Activated T-helper 2 cell treated with anti-CD3 and anti-CD28 coated beads, Interferon-gamma antibody, Interleukin-2, Interleukin-4, amounts not matched to agents 10 μg/mL and 5 μg/mL and 100 μg/mL, durations not matched to agents 14 hours and 24 hours and 36 hours (primary cell): ENCODE measurements at places on chromosomes 7 and 10. TPM values are rescaled to one million over a fixed set of nuclear protein-coding genes. Genes with fewer than 3 reads are reported as not detected.

DNA sequence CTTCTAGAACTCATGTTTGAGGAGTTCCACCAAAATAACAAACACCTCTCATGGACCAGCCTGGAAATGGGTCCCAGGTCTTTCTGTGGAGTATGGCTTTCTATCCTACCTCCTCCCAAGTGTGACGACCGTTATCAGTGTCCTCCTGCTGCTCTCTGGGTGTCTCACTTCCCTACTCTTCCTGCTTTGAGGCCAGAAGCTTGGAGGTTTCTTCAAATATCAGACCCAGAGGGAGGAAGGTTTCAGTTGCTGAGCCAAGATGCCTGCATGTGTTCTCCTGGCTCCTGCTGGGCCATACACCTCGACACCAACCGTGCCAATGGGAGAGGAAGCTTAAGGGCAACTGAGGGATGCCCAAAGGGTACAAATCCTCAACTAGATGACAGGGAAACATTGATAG is 114.6 kb downstream of the WNT2 start:
- DNase-seq: no peak

DNA sequence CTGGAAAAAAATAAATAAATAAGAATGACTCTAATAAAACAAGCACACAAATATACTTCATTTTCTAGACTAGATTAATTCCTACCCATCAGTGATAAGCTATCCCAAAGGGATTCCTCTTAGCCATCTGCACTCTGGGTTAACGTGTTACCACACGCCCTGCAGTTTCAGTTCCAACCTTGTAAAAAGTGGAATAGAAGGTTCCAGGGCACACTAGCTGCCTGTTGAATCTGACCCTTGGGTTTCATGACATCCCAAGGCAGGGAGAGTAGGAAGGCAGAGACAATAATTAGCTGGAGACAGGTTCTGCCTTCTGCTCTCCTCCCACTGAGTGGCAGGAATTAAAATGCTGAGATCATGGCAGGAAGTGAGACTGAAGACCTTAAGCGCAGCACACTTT is 33.5 kb downstream of the SLC37A3 start:
- DNase-seq: no peak

Gene LRRC4
- 0.16 TPM in 1 of 2 replicates, not detected in the other for total RNA-seq

Gene UCMA
- not detected in 2 replicates for total RNA-seq

Gene GJD4
- not detected in 2 replicates for total RNA-seq

GRCh38 chr10:125868372-125868975 is 12.6 kb downstream of the DHX32 start:
- DNase-seq: no peak

Gene CDNF
- 0.39 and 0.67 TPM in 2 replicates for total RNA-seq

DNA sequence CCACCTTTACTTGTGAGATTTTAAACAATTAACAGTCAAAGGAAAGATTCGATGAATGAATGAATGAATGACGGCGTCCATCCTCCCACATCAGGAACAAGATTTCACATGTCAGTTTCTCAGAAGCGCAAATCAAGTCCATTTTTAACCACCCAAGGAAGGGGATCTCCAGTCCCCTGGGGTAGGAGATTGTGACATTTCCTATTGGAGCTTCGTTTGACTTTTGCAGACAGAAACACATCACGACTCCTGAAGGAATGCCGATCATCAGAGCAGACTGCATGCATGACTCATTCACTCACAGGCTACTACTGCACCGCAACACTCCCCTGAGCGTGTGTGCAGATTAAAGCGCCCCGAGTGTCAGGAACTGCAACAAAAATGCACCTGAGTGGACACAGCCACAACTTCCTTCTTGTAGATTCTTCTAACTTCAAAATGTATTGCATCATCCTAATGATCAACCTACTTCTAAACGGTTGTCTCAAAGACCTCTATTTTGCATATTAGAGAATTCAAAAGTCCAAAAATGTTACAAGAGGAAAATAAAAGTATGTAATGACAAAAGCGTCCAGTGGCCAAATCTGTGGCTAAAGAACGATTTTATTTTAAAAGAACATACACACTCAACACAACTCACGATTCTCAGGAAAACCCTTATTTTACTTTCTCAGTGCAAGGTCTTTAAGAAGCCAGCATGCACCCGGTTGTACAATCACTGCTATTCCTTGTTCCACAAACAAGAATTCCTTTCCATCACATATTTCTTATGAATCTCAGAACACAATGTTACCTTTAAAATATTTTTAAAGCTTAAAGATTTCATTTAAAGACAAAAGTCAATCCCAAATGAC is 172.6 kb downstream of the FAM107B start:
- DNase-seq: peak; percentile 40

- no peak for DNase-seq
These were observed 24.5 kb downstream of the ZEB1 start for GRCh38 chr10:31343551-31343950.

Gene HGF
- total RNA-seq: not detected in 2 replicates

DNA sequence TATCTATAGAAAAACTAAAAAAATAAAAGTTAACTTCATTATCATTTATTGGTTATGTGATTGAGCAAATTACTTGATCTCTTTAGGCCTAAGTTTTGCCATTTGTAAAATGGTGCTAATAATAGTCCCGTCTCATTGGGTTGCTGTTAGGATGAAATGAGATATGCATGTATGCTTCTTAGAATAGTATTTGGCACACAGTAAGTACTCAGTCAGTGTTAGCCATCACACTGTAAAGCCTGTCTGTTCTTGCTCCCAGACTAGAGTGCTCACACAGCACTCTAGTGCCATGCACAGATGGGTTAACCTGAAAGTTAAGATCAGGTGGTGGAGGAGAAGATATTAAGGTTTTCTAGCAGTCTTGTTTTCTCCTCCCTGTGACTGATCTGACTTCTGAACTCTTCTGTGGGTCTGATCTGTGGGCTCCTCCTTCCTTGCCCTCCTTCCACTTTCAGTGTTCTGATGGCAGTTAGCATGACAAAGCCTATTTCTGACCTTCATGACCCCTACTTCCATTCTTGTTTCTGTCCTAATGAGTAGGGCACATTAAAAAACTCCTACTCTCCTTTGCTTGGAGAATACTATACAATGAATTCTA is 167.5 kb downstream of the RNLS start:
- no peak for DNase-seq
